Hepatocyte (in vitro differentiated cells): ENCODE measurements at places on chromosomes 6 and 20. TPM values are rescaled to one million over a fixed set of nuclear protein-coding genes. Genes with fewer than 3 reads are reported as not detected.

The CALHM4 gene
- not detected in 2 replicates for total RNA-seq

The LY86 gene
- total RNA-seq = 0.27 TPM in 1 of 2 replicates, not detected in the other

The PRL gene
- not detected in 2 replicates for total RNA-seq

- no peak for DNase-seq
Observed at GRCh38 chr6:8436966-8437365, 1.6 kb upstream of the SLC35B3 start.

DNA sequence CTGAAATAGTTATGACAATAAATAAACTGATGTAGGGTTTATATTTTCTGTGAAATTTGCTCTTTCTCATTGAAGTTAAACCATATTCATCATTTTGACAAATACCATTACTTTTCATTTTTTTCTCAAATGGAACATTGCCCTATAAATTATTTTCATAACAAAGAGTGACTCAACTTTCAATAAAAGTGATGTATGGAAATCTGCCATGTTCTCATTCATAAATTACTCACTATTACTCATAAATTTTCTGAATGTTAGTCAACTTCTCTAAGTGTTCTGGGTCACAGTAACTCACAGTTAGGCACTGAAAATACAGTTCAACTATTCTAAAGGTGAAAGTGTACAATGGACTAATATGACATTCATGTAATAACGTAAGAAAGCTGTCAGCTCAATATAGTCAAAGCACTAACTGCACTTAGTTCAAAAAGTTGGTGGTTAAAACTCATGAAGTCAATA, 19.0 kb upstream of the STX11 start:
- no peak for DNase-seq

DNA sequence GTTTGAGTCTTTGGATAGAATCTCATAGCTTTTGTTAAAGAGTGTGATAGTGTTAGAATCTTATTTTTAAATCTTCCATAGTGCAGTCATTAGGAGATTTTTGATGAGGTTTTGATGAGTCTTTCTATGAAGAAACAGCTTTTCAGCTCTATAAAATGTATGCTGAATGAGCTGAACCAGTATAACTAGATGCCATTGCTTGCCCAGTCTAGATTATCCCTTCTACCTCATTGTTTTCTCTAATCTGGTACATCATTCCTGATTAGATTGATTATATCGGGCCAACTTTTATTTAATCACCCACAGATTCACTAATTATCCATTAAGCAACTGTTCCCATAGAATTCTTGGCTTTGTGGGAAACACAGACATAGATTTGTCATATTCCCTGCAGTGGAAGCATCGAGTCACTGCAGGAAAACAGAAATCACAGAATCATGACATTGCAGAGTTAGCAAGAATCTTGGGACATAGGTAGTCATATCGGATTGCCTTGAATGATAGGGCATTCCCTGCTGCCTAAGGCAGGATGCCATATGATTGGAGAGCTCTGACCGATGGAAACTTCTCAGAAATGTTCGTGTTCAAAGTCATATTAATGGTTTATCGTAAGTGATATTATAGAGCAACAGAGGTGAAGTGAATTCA, 882.7 kb upstream of the FLRT3 start:
- no peak for DNase-seq

DNA sequence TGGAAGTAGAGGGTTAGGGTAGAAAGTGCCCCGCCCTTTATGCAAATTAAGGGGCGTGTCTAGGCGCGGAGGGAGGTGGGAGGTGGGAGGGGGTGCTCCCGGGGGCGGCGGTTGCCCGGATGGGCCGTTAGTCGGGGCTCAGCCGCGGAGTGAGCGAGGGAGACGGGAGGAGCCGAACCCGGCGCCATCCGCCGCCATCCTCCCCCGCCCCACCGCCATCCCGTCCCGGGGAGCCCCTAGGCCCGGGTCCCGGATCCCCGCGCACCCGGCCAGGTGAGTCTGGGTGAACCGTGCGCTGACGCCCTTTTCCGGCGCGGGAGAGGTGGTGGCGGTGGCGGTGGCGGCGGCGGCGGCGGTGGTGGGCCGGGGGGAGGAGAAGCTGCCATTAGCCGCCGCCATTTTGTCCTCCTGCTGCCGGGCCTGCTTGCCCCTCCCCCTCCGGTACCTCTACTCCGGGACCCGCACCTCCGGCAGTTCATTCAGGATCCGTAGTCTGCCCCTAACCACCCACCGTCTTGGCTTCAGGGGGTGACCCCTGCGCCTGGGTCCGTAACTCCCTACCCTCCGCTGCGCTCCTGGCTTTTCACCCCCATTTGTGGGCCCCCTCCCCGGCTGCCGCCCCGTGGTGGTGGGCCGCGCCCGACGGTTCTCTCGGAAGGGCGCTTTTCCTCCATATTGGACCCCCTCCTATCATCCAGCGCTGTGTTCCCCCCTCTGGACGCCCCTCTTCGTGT, at the start of gene PRRC2A:
Gene PRRC2A, plus strand, starts transcription at position 130 of the 734 bp plus-strand sequence. CDS start 2,075 bp downstream, outside the sequence.
- DNase-seq = peak; percentile 98

- DNase-seq = peak; percentile 76
Observed at GRCh38 chr6:2764610-2765165, 505 bp upstream of the WRNIP1 start.

GRCh38 chr6:52385074-52385473, 23.1 kb downstream of the PAQR8 start:
- DNase-seq = no peak

GRCh38 chr20:36128463-36129159, 25.9 kb upstream of the EPB41L1 start:
- no peak for DNase-seq

DNA sequence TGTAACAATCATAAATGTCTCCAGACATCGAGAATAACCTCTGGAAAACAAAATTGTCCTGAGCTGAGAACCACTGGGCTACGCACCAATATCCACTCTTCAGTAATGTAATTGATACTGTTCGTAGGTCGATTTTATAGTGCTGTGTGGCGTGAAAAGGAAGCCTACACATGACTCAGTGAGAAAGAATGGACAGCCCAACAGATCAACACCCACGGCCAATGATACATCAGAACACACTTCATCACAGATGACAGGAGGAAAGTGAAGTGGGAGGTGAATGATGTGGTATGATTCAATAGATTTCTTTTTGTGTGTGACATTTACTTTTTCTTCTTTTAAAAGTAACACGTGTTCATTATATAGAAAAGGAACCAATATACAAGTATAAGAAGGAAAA, 93.5 kb downstream of the RPS12 start:
- no peak for DNase-seq

DNA sequence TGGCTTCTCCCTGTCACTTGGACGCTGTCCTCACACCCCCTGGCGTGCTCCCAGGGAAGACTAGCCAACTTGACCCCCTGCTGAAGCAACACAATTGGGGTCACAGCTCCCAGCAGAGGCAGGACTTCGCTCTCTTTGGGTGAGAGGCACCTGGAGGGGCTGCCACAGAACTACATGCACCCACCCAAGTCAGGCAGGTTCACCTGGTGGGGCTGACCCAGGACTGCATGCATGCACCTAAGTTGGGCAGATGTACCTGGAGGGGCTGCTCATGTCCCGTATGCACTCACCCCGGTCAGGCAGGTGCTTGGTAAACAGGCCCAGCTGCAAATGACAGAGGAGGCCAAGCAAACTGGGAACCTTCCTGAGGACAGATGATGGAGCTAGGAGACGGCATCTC, 154.3 kb upstream of the RPS6KA2 start:
- no peak for DNase-seq
